NB4 (cell line): ENCODE measurements at places on chromosomes 2 and 18.
A peak's percentile ranks its signal among the peaks of the same experiment; 100 is the strongest.

- no peak for DNase-seq
Measured at GRCh38 chr2:17899871-17900270, 21.4 kb downstream of the KCNS3 start.

DNA sequence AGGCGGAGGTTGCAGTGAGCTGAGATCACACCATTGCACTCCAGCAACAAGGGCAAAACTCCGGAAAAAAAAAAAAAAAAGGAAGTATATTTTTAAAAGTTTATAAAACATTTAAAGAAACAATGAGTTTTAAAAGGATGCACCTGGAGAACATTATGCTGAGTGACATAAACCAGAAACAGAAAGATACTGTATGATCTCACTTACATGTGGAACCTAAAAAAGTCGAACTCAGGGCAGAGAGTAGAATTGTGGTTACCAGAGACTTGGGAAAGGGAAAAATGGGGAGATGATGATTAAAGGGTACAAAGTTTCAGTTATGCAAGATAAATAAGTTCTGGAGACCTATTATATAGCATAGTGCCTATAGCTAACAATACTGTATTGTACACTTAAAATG, 52.8 kb upstream of the RTN4 start:
- no peak for DNase-seq

GRCh38 chr2:67571785-67572718, 174.9 kb downstream of the ETAA1 start:
- no peak for DNase-seq

DNA sequence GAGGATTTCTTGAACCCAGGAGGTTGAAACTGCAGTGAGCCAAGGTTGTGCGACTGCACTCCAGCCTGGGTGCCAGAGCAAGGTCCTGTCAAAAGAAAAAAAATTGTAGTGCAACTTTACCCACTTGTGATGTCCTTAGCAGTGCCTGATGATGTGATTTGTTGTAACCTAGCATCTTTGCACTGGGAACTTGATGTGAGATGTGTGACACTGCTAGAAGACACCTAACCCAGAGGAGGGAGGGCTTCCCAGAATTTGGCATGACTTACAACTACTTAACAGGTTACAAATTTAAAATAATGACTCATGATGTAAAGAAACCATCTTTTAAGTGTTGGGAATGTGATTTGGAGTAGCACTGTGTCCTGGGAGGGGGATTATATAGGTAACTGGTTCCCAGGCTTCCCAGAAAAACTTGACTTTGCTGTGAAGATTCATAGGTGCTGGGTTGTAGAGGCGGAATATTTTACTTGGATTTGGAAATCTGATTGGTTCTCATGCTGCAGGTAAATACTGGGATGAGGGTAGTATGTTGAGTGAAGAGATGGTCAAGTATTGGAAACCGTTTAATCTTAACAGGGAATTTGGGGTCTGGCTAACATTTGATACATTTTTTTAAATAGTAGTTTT, 3.7 kb downstream of the EEF1B2 start:
- DNase-seq: peak; percentile 33

DNA sequence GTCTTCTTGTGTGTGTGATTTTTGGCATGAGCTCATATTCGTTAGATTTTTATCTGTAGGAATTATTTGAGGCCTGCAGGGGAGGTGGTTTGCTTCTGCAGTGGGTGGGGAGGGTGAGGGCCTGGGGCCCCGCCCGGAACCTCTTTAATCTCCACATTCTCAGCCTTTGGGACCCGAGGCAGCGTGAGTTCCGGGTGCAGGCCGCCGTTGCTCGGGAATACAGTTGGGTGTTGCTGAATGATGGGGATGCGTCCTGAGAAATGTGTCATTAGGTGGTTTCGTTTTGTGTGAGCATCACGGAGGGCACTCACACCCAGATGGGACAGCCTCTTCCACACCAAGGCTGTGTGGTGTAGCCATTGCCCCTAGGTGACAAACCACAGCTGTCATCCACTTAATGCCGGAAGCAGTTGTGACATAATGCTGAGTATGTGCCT, 13.7 kb upstream of the GAL3ST2 start:
- DNase-seq: peak; percentile 88

DNA sequence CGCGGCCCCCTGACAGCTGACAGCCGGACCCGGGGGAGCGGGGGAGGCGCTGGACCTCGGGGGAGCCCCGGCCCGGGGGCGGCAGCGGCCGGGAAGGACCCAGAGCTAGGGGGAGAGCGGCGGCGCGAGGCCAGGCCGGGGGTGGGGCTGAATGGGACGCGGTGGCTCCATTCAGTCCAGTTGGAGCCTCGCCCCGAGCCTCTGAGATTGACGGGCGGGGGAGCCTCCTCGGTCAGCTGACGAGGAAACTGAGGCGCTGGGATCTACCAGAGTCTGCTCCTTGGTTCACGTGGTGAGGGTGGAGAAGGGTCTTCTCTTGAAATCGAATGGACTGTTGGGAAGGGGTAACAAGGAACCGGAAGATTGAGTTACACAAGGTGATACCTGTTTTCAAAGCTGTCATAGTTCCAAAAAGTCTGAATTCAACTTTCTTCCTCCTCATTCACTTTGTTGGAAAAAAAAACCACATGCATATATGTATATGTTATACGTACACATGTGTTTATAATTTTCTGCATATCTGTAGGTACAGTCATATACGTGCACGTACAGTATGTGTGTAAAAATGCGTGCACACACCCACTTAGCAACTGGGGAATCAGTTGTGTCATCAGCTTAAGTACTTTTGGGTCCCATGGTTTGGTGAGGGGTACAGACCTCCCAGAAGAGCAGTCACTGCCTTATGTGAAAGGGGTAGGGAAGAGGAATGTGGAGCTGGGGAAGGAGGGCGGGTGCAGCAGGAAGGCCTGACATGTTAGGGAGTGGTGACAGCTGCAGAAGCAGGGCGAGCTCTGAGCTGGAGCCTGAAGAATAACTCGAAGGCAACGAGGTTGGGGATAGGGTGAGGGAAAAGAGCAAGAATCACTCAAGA, 628 bp downstream of the PPP1R7 start:
- no peak for DNase-seq

DNA sequence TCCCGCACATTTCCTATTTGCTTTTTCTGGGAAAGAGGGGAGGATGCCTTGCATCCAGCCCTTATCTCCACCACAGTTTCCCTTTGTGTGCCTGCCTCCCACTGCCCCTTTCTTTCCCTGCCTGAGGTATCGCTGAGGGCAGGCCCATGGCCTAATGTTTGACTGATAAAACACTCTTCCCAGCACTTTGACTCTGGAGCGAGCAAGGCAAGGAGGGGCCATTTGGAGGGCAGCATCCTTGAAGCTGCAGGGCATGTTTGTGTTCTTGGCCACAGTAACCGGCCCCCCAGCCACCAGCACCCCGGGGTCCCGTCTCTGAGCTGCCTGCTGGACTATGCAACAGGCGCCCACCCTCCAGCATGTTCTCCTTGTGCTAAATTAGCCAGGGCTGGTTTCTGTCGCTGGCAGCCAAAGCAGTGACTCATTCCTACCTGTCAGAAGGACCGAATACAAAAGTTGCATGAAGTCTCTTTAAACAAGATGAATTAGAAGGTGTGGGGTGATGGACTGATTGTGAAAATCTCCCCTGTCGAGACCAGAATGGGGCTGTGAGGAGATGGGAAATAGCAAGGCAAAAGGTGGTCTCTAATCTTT, 50.7 kb downstream of the BCL2L11 start:
- no peak for DNase-seq

DNA sequence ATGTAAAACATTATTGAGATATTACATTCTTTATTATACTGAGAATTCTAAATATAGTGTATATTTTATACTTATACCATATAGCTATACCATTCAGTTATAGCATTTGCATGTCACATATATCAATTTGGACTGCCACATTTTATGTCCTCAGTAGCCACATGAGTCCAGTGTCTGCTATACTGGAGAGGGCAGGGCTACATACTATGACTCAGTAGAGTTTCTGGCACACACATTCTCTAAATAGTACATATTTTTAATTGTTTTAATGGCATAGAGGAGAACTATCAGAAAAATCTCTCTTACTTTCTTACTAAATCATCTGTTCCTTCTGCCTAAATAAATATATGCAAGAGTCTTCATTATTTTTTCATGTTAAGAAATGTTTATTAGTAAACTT, 55.4 kb upstream of the COL5A2 start:
- no peak for DNase-seq

DNA sequence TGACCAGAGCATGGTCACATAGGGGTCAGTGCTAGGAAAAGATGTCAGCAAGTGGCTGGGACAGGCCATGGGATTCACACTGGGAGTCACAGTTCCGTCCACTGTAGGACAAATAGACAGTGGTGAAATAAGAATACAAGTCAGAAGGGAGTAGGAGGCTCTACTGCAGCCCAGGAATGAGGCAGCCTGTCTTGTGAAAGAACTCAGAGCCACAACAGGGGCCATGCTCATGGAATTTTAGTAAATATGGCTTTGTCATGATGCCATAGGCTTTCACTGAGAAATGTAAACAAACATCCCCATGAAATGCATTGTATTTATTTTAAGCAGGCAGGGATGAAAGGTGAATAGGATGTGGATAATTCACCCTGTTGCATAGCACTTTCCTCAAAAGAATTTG, 504.3 kb downstream of the SOX11 start:
- DNase-seq: no peak

GRCh38 chr2:10548626-10549025, 100.5 kb upstream of the ODC1 start:
- no peak for DNase-seq

- DNase-seq: no peak
Measured at GRCh38 chr18:33781429-33781828, 203.4 kb downstream of the ASXL3 start.

DNA sequence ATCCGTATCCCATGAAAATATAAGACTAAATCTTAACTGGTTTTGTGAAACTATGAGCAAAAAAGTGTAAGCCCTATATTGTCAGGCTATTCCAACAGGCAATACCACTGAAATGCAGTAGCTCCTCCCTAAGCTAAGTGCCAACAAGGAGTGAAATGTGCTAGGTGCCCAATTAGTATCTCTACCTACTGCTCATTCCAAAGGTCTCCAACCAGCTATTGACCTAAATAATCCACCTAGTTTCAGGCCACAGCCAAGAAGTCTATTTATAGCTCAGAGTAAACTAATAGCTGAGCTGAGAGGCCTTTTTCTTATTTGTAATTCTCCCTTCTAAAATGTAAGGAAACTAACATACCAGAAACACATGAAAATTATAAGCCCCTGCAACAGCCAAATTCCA, 482.2 kb downstream of the DCC start:
- no peak for DNase-seq

DNA sequence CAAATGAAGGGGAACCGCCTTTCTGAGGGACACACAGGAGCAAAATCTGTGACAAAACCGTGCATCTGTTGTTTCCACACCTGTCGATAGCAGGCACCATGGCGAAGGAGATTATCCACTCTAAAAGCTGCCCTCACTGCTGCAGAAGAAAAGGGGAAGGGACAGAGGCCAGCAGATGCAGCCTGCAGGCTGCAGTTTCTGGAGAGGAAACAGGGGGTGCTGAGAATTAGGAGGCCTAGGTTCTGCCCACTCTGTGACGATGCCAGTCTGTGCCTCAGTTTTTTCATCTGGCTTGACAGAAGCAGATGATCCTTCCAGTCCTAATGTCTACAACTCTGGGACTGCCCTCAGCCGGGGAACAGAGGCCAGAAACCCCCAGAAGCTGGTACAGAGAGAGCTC, 17.7 kb downstream of the PAX8 start:
- DNase-seq: peak; percentile 50

DNA sequence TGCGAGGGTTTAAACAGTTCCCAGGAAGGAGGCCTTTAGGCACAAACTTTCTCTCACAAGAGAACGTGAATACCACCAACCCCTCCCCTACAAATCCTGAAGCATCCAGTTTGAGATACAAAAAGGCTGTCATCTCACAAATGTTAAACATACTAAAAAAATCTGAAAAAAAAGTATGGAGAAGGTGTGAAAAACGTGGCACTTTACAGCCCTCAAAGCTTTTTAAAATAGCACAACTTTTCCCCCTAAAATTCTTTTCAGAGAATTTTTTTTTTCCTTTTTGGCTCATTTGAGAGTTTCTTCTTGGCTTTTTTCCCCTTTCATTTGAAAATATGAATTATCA, 10.1 kb downstream of the ZEB2 start:
- no peak for DNase-seq

DNA sequence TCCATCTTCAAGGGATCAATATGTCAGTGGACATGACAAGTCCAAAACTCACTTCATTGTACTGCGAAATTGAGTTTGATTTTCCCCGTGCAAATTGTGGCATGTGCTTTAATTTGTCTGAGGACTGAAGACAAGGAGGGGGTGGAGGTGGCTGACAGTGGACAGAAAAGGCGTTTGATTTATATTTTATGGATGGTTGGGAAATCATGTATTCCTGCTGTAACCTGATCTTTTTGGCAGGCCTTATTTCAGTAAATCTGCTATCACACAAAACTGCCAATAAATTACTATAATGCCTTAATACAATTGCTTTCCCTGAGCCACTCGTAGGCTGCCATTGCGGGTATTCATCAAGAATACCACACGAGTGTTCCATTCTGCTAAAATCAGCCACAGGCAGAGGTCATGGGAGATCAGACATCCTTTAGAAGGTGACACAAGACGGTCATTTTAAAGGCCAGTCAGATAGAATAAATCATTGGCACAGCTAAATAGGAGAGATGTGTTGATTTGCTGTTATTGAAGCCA, 720.5 kb downstream of the MBD2 start:
- DNase-seq: no peak

GRCh38 chr18:60246606-60247005, 126.0 kb downstream of the MC4R start:
- DNase-seq: peak; percentile 23

GRCh38 chr2:193895226-193895625, 1700.5 kb upstream of the TMEFF2 start:
- no peak for DNase-seq

- DNase-seq: no peak
Measured at GRCh38 chr2:10495311-10495987, 47.3 kb upstream of the ODC1 start.

GRCh38 chr2:106267997-106268396, 73.9 kb upstream of the UXS1 start:
- DNase-seq: peak; percentile 78

- DNase-seq: no peak
Measured at GRCh38 chr2:143262389-143262788, 133.2 kb downstream of the ARHGAP15 start.

- DNase-seq: peak; percentile 55
Measured at GRCh38 chr18:40935423-40935822, 1019.6 kb upstream of the PIK3C3 start.

DNA sequence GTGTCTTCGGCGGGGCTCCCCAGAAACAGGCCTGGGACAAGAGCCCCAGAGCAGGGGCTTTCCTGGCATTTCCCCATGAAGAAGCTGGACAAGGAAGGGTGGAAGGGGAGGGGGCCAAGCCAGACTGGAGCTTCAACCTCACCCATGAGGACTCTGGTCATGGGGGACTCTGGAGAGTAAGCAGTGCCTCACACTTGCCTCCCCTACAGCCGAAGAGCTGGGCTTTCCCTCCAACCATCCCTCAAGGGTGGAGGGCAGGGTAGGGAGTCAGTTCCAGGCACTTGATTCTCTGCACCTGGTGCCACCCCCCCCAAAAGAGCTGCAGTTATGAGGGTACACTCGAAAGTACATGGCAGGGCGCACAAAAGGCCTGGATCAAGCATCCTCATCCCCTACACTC, 246.6 kb downstream of the TFCP2L1 start:
- no peak for DNase-seq

GRCh38 chr2:119106301-119106897, 52.2 kb downstream of the C1QL2 start:
- DNase-seq: peak; percentile 54

- no peak for DNase-seq
Measured at GRCh38 chr2:16223841-16224177, 283.5 kb downstream of the MYCN start.
